ENCODE measurements at places on chromosomes 12 and 14.

DNA sequence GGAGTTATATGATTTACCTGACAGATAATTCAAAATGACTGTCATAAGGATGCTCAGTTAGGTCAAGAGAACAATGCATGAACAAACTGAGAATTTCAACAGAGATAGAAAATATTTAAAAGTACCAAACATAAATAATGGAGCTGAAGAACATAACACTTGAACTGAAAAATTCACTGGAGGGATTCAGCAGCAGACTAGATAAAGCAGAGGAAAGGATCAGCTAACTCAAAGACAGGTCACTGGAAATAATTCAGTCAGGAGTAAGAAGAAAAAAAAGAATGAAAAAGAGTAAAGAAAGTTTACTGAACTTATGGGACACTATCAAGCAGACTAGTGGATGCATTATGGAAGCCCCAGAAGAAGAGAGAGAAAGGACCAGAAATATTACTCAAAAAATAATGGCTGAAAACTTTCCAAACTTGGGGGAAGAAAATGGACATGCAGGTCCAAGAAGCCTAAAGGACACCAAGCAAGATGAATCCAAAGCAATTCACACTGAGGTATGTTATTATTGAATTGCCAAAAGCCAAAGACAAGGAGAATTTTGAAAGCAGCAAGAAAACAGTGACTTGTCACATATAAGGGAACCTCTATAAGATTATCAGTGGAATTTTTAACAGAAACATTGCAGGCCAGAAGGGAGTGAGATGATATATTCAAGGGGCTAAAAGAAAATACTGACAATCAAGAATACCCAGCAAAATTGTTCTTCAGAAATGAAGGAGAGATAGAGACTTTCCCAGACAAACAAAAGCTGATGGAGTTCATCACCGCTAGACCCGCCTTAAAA is 78.7 kb downstream of the GCH1 start:
- no peak for DNase-seq

DNA sequence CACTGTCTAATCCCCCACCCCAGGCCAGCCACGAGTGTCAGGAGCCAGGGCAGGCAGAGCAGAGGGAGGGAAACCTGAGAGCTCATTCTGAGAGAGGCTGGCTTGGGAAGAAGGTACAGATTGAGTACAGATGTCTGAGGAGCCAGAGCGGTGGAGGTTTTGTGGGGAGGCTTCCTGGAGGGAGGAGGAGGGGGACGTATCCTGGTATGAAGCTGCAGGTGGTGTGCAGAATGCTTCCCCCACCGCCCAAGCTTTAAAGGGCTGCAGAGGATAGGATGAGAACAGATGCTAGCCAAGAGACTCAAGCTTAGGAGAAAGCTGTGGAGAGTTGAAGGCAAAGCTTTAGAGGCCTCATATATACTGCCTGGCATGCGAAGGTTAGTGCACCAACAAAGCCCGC is 3.2 kb upstream of the TAMALIN start:
- no peak for DNase-seq

GRCh38 chr14:91361233-91361811 is 56.3 kb downstream of the CCDC88C start:
- no peak for DNase-seq

GRCh38 chr12:98341732-98342131 is 173.7 kb upstream of the TMPO start:
- DNase-seq = no peak

DNA sequence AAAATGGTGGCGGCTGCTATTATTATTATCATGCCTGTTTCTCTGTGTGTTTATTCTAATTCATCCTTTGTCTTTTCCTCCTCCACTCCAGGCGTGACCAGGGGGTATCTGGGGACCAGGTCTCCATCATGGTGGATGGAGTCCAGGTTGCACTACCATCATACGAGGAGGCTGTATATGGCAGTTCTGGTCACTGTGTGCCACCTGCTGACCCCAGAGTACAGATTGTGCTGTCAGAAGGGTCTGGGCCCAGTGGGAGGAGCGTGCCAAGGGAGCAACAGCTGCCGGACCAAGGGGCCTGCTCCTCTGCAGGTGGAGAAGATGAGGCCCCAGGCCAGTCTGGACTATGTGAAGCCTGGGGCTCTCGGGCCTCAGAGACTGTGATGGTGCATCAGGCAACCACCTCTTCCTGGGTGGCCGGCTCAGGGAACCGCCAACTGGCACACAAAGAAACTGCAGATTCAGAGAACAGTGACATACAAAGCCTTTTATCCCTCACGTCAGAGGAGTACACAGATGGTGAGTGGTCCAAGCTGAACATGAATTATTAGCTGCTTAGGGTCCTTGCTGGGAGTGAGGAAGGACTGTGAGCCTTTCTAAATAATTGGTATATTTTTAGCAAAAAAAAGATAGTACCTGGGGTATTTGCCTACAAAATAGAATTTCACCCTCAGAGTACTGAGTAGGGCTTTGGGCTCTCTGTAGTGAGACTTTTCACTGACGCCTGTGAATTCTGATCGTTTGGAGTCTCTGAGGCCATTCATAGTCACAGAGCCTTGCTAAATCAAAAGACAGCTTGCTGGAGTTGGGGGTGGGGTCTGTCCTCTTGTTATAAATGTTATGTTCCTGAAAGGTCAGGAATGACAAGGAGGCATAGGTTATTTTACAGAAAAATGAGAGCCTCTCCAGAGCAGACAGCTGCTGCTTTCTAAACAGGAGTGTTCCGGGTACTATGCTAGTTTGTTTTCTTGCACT is 58.1 kb upstream of the SRSF5 start:
- no peak for DNase-seq

- DNase-seq = no peak
Measured at GRCh38 chr12:3244219-3244750, 167.1 kb downstream of the TSPAN9 start.

- no peak for DNase-seq
Measured at GRCh38 chr12:123199936-123200335, 33.0 kb downstream of the MPHOSPH9 start.

GRCh38 chr14:88044776-88045446 is 40.0 kb downstream of the GPR65 start:
- no peak for DNase-seq

- no peak for DNase-seq
Measured at GRCh38 chr12:108633534-108634248, at the start of gene SELPLG. Gene SELPLG (minus strand): TSS chr12:108633894. CDS start chr12:108624307, 9,587 bp downstream.

DNA sequence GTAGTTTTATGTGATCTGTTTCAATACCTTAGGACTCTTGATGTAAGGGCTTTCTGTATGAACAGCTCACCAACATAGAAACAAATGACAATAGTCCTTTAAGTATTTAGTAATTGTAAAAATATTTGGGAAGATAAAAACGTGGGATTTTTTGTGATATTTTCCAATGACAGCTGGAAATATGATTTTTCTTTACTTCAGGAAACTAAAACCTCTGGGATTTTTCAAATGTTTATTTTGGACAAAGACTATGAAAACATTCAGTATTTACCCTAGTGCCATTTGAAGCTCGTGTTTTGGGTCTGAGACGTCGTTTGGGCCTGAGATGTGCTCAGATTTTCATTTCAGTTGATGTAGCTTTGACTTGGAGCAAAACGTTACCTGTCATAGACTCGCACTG is 240.0 kb downstream of the BMP4 start:
- DNase-seq = no peak

Data from COR-L47 (cell line).